ENCODE measurements at places on chromosomes 5 and 9.

DNA sequence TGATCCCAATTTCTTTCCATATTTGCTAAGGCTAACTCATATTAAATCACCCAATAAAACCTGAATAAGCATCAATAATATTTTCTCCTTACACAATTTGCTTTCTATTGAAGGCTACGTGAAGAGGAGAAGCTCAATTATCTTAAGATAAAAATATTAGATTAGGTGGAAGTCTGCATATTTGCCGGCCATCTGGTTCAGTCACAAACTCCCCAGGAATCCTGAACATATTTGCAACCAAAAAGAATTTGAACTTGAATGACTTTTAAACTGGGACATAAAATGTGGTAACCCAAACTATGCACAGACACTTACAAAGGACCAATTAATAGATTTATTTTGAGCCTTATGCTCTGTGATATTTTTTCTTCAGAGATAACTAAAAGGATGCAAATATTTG is 92.3 kb downstream of the HAPLN1 start:
- no peak for DNase-seq

DNA sequence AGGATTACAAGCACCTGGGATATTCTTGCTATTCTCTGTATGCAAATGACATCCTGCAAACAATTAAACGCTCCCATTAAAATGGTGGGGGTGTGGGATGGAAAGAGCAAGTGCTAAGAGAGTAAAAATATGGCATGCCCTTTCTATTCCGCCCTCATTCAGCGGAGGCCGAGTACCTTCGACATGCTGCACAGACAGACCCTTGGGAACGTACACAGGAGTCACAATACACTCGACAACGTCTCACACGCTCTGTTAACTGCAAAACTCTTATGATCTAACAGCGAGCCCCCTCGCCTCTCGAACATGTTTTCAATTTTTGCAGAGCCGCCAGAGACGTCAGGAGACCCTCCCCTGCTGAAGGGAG is 322.2 kb downstream of the CEMIP2 start:
- no peak for DNase-seq

- peak; percentile 93 for DNase-seq
These were observed 31.0 kb downstream of the ABLIM3 start for GRCh38 chr5:149172261-149172660.

GRCh38 chr9:110427497-110428104 is 89.9 kb upstream of the TXNDC8 start:
- DNase-seq, result peak; percentile 47

- DNase-seq, result no peak
These were observed 93.0 kb upstream of the MAP3K1 start for GRCh38 chr5:56722317-56722716.

DNA sequence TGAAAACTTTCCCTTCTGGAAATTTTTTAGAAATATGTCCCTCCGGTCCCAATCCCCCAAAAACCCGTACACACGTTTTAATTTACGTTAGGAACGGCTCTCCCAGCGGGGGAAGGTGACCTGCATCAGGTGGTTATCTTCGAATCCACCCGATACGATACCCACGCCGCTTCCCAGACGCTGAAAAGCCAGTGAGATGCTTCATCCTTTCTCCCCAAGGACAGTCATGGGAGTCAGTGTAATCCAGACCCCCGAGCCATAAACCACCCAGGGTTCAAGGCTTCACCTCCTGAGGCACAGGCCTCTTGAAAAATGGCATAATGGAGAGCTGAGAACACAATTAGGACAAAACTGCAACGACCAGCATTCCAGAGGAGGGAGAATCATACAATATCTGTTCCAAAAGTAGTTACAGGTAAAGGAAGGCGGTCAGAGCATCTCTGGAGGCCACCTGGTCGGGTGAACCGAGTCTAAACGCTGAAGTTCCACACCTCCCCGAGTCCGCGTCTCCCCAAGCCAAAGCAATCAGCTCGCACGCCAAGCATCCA is 857 bp downstream of the FAM169A start:
- DNase-seq, result no peak

GRCh38 chr9:31390403-31391025 is 993.9 kb upstream of the ACO1 start:
- no peak for DNase-seq

GRCh38 chr5:150633429-150633828 is 7.0 kb upstream of the SYNPO start:
- DNase-seq, result no peak

DNA sequence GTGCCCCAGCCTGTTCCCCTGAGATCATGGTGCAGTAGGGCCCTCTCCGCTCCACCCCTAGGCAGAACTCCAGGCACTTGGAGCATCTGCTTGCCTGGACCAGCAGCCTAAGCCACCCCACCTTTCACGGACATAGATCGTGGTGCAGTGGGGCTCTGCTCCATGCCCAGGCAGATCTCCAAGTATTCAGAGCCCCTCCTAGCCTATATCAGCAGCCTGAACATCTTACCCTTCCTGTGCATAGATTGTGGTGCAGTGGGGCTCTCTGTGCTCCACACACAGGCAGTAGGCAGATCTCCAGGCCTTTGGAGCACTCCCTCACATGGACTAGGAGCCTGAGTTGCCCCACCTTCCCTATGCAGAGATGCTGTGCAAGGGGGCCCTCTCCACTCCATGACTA is 103.0 kb downstream of the GLIS3 start:
- no peak for DNase-seq

- no peak for DNase-seq
These were observed 10.0 kb downstream of the TRIM14 start for GRCh38 chr9:98109052-98109451.

GRCh38 chr5:1926471-1927341 is 44.0 kb upstream of the IRX4 start:
- DNase-seq, result no peak

GRCh38 chr9:137300567-137301080 is 1.4 kb downstream of the NRARP start:
- DNase-seq, result no peak

DNA sequence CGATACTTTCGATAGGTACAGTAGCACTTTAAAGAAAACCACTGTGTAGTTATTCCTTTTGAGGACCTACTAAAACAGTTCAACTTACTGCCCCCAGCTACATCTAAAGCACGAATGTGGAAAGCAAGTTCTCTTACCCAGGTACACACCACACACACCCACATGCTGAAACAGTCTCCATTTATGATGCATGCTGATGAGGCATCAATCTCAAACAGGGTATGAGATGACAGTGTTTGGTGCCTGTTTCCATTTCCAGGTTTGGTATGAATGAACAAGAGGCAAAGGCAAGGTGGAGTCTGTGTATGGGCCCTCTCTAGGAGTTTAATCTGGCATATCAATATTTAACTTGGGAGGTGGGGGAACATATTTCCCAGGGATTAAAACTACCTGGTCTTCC is 13.9 kb downstream of the HMGXB3 start:
- DNase-seq, result no peak

DNA sequence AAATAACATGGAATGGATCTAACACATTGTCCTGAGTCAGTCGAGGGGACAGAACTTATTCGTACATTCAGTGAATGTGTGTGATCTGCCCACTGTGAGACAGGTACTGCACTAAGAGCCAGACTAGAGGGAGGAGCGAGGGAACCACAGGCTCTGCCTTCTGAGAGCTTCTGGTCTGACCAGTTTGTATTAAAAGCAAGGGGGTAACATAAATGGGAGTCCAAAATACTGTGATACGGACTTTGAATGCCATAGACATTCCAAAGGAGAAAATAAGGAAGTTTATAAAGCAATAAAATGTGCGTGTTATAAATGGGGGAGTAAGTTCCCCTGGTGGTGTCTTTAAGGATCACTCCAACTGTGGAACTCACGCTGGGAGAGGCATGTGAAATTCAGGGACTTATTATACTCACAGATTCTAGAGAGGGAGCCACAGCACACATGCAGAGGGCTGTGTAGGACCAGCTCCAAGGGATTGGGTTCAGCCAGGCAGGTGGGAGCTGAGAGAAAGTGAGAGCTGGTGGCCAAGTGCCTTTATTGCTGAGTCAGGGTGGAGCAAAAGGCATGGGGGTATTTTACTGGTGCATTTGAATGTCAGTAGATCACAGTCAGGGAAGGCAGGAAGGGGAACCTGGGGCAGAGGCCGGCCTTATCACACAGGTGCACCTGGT is 186.5 kb upstream of the WWC1 start:
- no peak for DNase-seq

- DNase-seq, result no peak
These were observed 233.6 kb upstream of the EDIL3 start for GRCh38 chr5:84618262-84618661.

DNA sequence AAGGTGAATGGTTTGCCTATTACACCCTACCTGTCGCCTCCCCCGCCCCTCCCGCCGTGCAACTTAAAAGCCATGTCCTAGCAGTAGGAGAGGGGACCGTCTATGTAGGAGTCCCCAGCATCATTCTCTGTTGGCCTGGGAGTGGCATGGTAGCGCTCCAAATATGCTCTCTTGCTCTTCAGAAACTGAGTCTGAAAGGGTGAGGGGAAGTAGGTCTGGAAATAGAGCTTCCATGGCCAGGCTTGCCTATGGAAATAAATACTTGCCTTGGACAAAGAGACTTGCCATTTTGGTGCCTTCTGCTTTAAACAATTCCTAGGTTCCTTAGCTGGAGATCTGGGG is 1.4 kb downstream of the RGS7BP start:
- DNase-seq, result no peak

DNA sequence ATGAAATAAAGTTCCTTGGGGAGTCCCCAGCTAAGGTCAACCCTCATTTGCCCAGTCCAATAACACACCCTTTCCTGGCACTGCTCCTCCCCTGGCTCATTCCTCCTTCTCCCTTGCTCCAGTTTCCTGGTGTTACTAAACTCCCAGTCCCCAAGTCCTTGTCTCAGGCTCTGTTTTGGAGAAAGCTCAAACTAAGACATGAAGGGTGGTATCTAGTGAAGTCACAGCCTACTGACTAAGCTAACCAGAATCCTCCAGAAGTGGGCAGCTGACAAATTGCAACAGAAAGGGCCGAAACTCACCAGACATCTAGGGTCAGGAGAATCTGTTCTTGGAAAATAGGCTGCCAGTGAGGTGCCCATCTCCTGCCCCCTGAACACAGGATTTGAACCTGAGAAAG is 118.7 kb upstream of the NEK6 start:
- peak; percentile 90 for DNase-seq

DNA sequence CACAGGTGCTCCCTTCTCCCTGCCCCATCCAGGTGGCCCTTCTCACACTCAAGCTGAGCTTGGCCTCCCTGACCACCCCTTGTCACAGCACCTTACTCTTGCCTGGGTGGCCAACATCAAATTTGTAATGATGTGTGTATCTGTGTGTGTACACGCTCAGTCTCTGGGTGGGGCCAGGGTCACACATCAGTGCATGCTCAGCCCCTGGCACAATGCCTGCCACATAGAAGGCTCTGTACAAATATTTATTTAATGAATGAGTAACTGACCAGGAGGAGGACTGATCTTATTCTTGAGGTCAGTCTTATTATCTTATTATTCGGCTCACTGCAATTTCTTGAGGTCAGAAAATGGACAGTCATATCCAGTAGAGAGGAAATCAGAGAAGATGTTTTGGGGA is 41.3 kb upstream of the HAND1 start:
- peak; percentile 49 for DNase-seq

DNA sequence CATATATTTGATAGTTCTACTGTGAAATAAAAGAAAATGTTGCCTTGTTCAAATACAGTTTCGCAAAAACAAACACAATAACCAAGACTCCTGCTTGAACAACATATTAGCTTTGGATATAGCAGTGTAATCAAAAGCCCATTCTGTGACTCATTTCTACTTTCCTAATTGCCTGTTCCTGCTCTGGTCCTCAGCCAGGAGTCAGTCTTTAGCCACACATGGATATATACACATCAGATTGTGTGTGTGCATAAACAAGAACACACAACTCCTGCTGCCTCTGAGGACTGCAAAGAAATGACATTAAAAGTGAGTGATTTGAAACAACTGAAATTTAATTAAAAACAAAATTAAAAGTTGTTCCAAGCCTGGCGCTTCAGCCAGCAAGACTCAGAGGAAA is 334.8 kb downstream of the TRIM32 start:
- no peak for DNase-seq

- DNase-seq, result peak; percentile 92
These were observed 40.0 kb downstream of the PAPPA start for GRCh38 chr9:116193636-116194035.

- DNase-seq, result peak; percentile 65
These were observed 17.8 kb upstream of the DPM2 start for GRCh38 chr9:127955294-127956015.

All from GM23248 (cell line).